Cerebellar nuclear complex (tissue), 1 donor: ENCODE measurements at places on chromosomes 7 and 10.

GRCh38 chr10:60940446-60940845 lies 3.5 kb downstream of the RHOBTB1 start:
- no peak for DNase-seq

DNA sequence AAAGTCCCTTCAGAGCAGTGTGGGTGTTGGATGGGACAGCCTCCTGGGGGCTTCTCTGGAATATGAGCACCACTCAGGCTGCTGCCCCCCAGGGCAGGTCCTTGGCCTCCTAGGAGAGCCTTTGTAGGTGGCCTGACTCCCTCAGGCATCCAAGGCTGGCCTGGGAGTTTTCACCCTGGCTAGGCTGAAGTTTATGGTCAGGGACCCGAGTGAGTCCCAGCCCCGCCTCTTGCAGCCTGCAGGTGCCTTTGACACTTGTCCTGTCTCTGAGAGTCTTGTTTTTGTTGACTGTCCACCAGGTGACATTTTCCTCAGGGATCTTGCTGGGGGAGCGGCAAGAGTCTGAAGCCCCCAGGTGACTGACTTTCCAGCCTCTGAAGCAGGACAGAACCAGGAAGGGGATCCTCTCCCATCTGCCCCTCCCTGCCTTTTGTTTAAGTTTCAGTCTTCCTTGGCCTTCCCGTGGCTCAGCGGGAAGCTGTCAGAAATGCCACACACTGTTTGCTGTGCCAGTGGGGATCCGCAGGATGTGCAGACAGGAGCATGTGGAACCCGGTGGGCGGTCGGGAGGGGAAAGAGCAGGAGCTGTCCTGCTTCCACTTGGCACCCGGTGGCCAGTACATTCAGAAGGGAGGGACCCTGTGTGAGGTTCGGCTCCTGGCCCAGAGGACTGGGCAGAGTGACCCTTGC lies 59.5 kb downstream of the LRRC18 start:
- peak; percentile 22 for DNase-seq

DNA sequence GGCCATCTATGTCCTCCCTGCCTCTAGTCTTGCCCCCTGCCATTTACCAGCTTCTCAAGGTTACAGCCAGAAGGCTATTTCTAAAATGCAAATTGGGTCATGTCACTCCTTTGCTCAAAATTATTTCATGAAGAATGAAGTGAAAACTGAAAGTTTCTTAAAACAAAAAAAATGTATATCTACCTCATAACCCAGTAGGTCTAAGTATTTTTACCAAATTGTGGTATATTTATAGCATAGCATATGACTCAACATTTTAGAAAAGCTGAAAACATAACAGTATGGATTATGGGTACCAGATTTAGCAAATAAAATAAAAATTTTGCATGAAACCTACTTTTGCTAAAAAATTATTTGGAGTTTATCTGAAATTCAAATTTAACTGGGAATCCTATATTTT lies 78.4 kb downstream of the SLC16A9 start:
- no peak for DNase-seq

DNA sequence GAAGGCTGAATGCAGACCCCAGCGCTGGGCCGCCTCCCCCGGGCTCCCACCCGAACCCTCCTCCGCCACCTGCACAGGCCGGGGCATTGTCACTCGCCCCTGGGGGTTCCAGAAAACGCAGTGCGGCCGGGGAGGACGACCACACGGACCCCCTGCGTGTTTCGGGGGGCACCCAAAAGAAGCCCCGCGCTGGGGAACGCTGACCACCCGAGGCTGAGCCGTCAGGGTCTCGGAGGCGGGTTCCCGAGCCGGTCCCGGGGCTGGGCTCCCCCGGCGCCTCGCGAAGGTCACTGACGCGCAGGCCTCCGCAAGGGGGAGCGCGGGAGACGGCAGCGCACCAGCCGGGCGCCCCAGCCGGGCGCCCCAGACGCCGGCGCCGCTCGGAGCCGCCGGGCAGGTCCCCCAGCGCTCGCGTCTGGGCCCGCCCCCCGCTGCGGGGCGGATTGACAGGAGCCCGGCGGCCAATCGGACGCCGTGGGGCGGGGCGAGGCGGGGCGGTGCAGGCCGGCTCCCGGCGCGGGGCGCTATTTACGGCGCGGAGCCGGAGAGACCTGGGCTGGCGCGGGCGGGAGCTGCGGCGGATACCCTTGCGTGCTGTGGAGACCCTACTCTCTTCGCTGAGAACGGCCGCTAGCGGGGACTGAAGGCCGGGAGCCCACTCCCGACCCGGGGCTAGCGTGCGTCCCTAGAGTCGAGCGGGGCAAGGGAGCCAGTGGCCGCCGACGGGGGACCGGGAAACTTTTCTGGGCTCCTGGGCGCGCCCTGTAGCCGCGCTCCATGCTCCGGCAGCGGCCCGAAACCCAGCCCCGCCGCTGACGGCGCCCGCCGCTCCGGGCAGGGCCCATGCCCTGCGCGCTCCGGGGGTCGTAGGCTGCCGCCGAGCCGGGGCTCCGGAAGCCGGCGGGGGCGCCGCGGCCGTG lies at the start of gene BAMBI:
BAMBI (plus strand) TSS at position 554 of the 920 bp plus-strand sequence. CDS start 377 bp downstream, outside the sequence.
- no peak for DNase-seq

DNA sequence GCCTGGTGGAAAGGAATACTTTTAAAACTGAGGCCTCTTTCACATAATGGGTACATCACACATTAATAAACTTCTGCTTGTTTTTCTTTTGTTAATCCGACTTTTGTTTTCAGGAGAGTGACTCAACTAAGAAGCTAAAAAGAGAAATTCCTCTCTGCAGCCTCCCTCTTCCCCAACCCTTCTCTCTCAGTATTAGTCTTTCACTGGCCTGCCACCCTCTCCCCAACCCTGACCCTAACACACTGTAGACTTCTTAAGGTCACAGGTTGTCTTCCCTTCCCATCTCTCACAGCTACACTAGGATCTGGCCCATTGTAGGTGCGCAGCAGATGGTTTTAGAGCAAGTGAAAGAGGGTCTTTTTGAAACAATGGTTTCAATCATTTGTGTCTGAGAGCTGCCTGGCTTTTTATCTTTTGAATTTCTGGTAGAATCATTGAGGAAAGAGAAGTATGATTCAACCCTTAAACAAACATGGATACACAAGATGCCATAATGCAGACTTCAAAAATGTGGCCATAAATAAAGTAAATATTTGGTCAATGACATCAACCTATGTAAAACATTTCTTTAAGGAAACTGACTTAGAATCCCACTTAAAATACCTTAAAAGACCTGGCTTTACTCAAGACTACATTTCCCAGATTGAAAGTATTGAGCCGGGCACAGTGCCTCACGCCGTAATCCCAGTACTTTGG lies 17.9 kb upstream of the FFAR4 start:
- no peak for DNase-seq

- no peak for DNase-seq
These were observed 135.1 kb downstream of the NPY start for GRCh38 chr7:24419077-24419476.

GRCh38 chr10:92244796-92245195 lies 46.1 kb downstream of the CPEB3 start:
- no peak for DNase-seq

- no peak for DNase-seq
These were observed 151.7 kb downstream of the EGFR start for GRCh38 chr7:55170335-55171069.

DNA sequence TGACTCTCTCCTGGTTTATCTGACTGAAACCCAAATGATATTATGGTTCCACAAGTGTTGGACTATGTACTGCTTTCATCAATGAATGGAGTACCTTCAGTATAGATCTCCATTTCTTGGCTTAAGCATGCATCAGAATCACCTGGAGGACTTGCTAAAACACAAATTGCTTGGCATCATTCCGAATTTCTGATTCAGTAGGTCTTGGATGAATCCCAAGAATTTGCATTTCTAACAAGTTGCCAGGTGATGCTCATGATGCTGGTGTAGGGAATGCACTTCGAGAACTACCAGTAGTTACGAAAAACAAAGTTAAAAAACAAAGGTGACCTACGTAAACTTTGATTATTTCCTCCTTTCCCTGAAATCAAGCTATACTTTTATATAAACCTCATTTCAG lies 119.0 kb upstream of the FEZF1 start:
- no peak for DNase-seq

DNA sequence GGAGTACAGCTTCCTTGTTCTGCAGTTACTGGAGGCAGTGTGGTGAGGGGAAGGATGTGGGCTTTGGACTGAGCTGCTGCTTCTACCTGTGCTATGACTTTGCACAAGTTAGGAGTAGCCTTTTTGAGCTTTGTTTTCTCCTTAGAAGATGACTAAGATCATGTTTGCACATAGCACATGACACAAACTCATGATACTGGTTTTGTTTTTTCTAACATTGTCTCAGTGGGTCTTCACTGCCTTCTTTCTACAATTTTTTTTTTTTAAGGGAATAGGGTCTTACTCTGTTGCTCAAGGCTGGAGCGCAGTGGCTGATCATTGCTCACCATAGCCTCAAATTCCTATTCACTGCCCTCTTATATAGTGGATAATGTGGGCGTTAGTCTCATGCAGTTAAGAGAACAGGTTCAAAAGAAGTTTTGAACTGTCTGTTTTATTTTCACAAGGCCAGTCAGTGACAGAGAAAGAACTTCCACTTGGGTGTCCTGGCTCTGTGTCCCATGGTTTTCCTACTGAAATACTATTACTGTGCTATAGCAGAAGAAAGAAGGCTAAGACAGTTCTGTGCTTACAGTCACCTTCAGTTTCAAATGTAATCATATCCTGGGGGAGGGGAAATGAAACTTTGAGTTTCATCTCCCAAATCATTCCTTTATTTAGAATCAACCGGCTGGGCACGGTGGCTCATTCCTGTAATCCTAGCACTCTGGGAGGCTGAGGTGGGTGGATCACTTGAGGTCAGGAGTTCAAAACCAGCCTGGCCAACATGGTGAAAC lies 72.0 kb downstream of the KAT6B start:
- DNase-seq = no peak

DNA sequence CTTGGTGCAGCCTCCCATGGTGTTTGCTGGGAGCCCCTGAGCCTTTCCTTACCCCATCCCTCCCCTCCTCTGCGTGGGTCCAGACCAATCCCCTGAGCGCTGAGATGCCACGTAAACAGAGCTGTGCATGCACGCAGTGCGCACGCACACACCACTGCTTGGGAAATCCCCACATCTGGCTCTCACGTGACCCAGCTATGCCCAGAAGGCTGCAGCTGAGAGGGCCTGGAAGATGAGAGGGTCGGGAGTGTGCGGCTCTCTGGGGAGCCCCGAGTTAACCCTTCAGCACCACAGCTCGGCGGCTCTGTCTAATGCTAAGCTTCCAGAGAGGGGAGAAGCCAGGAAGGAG lies 177.2 kb downstream of the SH3PXD2A start:
- DNase-seq = no peak

GRCh38 chr7:47937065-47937687 lies 11.1 kb downstream of the PKD1L1 start:
- DNase-seq = no peak

- no peak for DNase-seq
These were observed 336.2 kb downstream of the PHTF2 start for GRCh38 chr7:78134774-78135173.

GRCh38 chr10:76428551-76429367 lies 997.3 kb downstream of the LRMDA start:
- no peak for DNase-seq

DNA sequence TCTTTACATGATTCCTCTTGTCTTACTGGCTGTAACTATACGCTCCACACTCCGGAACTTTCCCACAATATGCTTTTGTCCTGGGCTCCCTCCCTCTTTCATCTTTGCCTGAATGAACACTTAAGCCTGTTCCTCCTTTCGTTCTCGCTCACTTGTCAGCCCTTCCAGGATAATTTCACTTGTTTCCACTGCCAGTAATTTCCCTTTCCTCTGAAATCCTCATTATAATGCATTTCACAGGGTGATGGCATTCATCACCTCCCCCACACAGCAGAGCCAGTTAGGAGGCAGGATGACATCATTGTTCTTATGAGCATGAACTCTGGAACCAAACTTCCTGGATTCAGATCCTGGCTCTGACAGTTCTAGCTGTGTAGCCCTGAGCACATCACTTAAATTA lies 372.6 kb downstream of the GPR158 start:
- DNase-seq = no peak

GRCh38 chr7:28076423-28077200 lies 104.0 kb downstream of the JAZF1 start:
- no peak for DNase-seq

DNA sequence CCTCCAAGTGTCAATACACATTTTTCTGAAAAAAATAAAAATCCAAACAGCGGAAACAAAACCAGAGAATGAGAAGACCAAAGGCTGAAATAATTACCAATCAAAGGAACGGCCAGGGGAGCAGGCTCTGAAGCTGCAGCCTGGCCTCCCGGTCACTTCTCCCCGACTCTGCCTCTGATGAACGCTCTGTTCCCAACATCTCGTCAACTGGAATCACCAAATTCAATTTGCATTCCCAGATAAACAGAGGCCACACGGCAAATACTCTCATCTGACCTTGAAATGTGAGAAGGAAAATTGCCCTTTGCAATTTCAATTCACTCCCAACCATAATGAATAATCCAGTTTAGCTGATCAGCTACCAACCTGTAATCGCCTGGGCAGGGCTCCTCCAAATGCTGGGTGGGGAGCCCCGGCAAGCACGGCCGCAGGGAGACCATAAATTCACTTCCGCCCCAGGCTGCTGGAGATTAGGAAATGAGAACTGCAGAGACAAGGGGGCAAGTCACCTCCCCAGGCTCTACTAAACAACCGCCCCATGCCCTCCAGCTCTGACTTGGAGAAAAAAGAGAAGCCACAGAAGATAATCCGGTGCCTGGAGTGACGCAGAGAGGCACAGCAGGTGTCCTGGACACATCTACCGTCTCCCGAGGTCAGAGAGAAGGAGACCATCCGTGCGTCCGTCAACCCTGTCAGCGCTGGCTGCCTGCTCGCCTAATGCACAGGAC lies 153.2 kb downstream of the MAD1L1 start:
- no peak for DNase-seq

DNA sequence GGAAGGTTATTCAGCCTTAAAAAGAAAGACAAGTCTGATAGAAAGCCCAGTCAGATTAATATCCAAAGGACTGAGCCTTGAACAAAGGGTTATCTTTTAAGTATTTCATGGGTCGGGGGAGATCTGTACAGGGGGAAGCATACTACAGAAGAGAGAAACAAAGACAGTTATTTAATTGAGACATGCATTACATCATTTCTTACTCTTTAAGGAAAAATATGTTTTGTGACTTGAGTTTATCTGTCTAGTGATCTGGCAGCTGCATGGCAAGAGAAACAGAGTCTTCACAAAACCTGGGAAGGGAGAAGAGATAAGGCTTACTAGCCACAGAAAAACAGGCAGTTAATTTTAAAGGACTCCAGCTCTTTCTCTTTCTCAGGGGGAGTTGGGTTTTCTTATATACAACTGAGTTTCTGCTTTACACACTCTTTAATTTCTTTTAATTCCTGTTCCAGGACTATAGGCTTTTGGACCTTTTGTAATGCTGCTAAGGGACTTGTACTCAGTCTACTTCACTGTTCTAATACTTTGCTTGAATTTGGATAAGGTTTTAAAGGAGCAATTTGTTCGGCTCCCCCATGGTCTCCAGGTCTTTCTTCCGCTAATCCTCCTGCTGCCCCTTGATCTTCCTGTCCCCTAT lies 20.9 kb upstream of the CYP3A43 start:
- no peak for DNase-seq
